ENCODE measurements at places on chromosomes 13 and 19.

DNA sequence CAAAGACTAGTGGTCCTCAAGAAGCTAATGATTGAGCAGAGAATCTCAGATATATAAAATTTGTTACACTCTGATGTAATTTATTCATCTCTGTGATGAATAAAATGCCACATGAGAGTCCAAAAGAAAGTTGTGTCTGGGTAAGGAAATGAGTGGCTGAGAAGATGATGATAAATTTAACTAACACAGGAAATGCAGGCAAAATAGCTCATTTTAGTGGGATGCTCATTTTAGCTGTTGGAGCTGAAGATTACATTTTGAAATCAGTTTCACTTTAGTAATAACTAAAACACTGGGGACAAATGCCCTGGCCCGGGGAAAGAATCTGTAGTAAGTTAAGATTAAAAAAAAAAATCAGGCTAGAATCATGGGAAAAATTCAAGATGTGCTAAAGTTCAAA, 35.2 kb downstream of the SPRY2 start:
- DNase-seq: no peak

DNA sequence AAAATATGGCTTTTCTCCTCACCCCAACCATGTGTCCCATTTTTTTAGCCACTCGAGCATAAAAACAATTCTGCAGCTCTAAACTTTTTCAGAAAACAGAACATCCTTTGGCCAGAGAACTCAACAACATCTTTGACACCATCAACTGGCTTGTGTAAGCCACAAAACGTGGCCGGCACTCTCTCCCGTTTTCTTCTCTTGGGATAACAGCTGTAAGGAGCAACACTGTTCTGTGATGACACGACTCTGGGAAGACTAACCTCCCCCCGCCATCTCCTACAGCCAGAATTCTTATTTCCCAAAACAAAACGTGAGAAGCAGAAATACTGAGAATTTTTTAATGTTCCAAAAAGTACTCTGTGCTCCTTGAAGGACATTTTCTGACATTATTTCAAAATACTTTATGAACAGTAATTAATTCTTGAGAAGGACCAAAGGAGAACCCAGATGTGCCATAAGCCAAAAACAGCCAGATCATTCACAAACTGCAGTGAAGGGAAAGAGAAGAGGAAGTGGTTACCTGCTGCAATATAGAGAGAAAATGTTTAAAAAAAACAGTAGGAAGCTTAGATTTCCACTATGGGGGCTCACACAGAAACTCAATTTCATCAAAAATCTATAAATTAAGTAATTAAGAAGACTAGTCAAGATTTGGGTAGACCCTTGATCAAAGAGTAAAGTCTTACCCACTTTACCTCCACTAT, 25.8 kb downstream of the COL4A1 start:
- no peak for DNase-seq

- no peak for DNase-seq
Observed at GRCh38 chr19:58284199-58284598, 5.4 kb downstream of the ZNF8 start.

GRCh38 chr13:44918326-44919103, 70.8 kb downstream of the NUFIP1 start:
- DNase-seq: peak; percentile 87

GRCh38 chr13:70568571-70568970, 460.3 kb upstream of the KLHL1 start:
- peak; percentile 19 for DNase-seq

- no peak for DNase-seq
Observed at GRCh38 chr19:30076751-30077670, 135.0 kb downstream of the URI1 start.

GRCh38 chr13:28623782-28624706, 34.9 kb upstream of the POMP start:
- DNase-seq: peak; percentile 79

DNA sequence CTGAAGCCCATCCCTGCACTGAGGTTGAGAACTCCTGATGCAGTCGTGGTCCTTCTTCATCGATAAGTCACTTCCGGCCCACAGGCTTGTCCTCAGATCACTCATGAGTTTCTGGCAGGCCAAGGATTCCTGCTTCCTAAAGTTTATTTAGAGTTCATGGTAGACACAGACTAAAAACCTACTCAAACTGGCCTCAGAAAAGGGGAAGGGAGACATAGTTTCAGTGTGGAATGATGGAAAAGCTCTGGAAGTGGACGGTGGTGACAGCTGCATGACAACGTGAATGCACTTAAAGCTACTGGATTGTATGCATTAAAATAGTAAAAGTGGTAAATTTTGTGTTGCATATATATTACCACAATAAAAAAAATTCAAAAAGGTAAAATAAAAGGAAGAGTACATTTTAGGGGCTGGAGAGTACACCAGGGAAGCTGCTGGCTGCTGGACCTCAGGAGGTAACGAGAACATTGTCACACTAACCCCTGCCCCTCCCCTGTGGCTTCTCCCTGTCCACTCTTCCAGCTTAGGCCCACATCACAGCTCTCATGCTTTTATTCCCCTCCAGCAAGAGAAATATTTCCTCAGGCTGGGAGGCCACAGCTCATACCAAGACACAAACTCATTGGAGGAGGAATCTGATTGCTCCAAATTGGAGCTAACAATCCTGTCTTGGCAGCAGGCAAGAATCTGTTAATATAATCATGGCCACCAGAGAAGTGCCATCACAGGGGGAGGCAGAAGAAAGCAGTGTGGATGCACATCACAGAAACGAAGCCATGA, 741.0 kb downstream of the UQCRFS1 start:
- DNase-seq: no peak

GRCh38 chr19:44846455-44847143, 502 bp downstream of the NECTIN2 start:
- no peak for DNase-seq

DNA sequence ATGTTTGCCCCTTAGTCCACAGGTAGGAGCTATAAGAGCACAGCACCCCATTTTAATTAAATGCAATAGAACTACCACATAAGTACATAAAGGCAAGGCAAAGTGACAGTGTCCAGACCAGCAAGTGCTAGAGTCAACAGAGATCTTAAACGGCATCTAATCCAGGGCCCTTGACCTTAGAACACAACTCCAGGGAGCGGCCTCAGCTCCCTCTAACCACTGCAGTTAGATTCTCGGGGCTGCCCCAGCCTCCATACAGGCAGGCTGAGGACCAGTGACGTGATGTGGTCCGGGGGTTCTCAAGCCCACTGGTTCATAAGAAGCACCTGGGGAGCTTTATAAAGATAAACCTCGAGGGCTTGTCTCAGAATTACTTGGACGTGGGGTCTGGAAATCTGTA, 10.0 kb upstream of the ATP12A start:
- DNase-seq: no peak

DNA sequence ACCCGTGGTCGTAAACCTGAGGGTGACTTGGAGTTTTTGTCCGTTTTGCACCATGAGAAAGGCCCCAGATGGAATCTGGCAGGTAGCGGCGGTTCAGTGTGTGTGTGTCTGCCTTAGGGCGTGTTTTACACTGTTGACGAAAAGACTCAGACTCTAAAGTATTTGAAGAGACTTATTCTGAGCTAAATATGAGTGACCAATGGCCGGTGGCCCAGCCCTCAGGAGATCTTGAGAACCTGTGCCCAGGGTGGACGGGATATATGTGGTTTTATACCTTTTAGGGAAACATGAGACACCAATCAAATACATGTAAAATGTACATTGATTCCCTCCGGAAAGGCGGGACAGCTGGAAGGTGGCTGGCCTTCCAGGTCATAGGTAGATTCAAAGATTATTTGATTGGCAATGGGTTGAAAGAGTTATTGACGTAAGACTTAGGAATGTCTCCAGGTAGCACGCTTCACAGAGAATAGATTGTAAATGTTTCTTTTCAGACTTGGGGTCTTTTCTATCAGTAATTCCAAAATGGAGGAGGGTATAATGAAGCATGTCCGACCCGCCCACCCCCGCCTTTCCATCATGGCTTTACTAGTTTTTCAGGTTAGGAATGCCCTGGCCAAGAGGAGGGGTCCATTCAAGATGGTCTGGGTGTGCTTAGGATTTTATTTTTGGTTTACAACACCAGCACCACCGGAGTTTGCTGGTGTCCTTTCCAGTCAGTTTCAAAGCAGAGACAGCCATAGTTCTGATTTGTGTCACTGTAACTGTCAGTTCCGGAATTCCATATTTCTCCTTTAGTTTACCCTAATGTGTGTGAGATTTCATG, 1.0 kb upstream of the ZNF529 start:
- DNase-seq: no peak

DNA sequence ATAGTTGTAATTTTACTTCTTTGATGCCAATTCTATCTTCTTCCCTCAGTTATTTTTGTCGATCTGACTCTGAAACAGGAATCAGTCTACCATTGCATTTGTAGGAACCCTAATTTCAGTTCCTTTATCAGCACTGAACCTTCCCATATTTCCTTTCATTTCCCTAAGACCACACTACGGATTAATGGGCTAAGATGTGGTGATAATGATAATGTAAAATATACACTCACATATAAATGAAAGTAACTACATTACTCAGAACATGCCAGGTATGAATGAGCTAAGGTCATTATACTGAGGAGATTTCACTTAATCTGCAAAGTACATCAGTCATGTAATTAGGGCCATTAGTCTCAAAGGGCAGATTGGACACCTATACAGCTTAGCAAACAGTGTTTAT, 60.2 kb upstream of the RFC3 start:
- no peak for DNase-seq

GRCh38 chr13:98201189-98201588, 24.1 kb upstream of the RNF113B start:
- DNase-seq: no peak

- DNase-seq: peak; percentile 54
Observed at GRCh38 chr13:26836626-26837025, 76.0 kb upstream of the GPR12 start.

DNA sequence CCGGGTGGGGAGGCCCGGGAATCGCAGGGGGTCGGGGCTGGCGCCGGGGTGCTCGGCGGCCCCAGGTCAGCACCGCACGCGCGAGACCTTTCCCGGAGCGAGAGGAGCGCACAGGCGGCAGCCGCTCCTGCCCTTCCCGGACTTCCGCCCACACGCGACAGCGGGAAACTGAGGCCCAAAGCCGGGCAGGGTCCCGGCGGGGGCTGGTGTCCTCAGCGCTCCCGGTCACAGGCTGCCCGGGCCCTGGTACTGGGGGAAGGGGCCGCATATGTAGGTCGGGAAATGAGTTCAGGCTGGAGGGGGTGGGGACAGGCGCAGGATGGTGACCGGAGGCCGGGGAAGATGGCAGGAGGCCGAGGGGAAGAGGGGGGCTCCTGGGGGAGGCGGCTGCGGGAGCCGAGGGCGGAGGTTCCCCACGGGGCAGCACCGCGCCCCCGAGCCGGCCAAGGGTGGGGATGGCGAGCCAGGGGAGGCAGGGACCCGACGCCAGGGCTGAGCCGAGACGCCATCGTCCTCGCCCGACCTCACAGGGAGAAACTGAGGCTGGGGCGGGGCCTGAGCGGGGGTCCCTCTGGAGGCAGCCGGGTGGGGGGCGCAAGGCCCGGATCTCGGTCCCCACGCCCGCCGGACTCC, 662 bp downstream of the CBARP start:
- peak; percentile 23 for DNase-seq

DNA sequence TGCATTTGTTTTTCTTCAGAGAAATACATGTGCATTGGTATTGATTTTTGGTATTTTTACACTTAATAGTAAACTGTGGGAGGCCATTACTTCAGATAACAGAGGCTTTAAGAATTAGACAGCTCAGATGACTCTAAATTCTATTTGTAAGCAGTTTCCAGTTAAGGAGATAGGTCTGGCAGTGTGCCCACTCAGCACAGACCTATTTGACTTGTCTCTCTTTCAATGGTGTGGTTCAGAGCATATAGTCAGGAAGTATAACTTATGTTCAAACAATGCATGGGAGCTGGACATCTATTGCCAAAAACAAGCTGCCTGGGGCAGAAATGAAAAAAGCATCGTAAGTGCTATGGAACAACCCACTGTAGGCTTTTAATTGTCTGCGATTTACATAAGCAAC, 370.7 kb downstream of the HS6ST3 start:
- no peak for DNase-seq

- no peak for DNase-seq
Observed at GRCh38 chr13:79445968-79446645, 34.8 kb upstream of the NDFIP2 start.

- no peak for DNase-seq
Observed at GRCh38 chr13:51348069-51348967, 8.8 kb downstream of the SERPINE3 start.

GRCh38 chr19:28487999-28488398, 725.0 kb downstream of the UQCRFS1 start:
- DNase-seq: no peak

DNA sequence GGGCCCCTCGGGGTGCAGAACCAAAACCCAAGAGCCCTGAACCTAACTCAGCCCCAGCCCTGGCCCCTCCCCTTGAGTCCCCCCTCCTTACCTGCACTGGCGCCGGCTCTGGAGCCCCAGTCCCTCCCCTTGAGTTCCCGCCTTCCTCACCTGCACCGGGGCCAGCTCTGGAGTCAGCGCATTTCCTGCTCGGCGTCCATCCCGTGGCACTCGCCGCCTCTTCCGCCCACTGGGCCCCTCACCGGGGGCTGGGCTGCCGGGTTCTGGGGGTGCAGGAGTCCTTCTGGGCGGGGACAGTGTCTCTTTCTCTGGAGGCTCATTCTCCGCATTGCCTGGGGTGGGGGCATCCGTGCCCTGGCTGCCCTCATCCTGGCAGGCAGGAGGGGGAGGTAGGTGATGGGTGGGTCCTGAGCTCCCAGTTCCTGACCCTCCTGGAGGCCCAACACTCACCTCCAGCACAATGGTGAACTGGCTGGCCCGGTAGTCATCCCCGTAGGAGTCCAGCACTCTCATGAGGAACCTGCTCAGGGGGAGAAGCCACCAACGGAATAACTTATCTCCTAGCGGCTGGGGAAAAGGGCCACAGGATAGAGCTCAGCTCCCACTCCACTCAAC, 5.3 kb downstream of the NDUFA3 start:
- DNase-seq: no peak

GRCh38 chr13:40318366-40318765, 348.1 kb downstream of the FOXO1 start:
- peak; percentile 85 for DNase-seq

DNA sequence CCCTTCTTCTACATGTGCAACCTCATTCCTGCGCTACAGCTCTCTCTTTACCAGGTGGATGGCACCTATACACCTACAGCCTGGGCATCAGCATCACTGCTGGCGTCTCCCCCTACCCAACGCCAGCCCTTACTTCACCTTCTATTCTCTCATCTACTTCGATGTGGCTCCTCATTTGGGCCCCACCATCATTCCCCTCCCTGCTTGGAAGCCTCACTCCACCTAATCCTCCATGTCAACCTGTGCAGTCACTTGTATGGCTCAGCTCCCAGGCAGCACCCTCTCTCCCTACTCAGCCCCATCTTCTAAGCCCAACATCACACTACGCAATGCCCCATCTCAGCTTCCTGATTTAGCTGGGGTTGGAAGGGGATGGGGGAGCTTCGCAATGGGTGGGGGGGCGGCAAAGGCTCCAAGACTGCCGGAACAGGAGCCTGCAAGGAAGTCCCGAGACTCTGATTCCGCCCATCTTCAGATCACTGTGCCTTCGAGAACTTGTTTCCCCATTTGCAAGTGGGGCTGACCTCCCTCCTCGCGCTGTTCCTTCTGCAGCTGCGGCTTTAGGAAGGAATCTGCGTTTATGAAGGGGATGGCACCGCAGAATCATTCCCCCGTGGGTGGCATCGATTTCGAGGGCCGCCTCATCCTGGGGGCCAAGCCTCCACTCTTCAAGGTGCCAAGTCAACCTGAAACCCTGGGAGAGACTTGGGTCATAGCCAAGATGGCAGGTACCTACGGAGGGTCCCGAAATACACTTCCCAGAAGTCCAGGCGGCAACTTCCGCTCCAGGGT, 913 bp downstream of the MZF1 start:
- no peak for DNase-seq
